Left renal cortex interstitium (tissue), 4 donors: ENCODE measurements at places on chromosomes 16 and 17. TPM values are rescaled to one million over a fixed set of nuclear protein-coding genes. Genes with fewer than 3 reads are reported as not detected.
A peak's percentile ranks its signal among the peaks of the same experiment; 100 is the strongest.

GRCh38 chr16:64974381-64974780, 147.5 kb downstream of the CDH11 start:
- no peak for DNase-seq

GRCh38 chr17:74972973-74973328, 392 bp upstream of the HID1 start:
- DNase-seq = no peak

DNA sequence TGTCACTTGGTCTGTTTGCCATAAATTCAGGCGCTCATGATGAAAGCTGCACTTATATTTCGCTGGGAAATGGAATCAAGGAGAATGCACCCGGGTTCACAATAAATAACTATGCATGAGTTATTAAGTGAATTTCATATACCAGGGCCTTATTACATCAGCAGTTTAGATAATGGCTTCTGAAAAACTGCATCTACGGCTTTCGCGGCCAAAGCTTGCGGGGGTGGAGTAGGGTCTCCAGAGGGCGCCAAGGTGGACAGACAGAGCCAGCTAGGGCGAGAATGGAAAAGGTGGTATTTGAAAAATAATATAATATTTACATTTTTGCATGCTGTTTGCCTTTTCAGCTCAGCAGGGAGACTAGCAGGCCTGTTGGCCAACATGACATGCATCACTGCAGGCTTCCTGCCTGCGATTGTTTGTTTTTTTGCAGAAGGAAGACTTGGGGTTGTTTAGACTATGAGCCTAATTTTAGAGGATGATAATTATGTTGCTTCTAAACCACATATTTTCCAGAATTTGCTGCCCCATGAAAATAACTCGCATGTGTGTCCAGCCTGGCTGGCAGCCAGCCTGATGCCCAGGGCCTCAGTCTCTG, 173.8 kb upstream of the IRX3 start:
- no peak for DNase-seq

C16orf96 gene
- polyA plus RNA-seq = 0.38 TPM

LASP1 gene
- 155 TPM for polyA plus RNA-seq

DNA sequence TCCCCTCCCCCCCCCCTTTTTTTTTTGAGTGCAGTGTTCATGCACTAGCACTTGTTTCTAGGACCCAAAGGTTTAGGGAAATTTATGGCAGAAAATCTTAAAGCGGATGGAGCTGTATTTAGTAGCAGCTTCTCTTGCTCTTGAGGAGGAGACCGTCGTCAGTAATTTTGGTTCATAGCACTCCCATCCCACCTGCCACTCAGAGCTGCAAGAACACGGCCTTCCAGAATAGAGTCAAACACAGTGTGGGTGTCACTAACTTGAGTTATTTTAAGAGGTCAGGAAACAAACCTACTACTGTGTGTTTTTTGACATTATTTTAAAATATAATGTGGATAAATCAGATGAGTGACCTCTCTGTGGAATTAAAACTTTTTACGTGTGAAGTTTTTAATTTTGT, 37.3 kb downstream of the SEC14L1 start:
- DNase-seq = no peak

DNA sequence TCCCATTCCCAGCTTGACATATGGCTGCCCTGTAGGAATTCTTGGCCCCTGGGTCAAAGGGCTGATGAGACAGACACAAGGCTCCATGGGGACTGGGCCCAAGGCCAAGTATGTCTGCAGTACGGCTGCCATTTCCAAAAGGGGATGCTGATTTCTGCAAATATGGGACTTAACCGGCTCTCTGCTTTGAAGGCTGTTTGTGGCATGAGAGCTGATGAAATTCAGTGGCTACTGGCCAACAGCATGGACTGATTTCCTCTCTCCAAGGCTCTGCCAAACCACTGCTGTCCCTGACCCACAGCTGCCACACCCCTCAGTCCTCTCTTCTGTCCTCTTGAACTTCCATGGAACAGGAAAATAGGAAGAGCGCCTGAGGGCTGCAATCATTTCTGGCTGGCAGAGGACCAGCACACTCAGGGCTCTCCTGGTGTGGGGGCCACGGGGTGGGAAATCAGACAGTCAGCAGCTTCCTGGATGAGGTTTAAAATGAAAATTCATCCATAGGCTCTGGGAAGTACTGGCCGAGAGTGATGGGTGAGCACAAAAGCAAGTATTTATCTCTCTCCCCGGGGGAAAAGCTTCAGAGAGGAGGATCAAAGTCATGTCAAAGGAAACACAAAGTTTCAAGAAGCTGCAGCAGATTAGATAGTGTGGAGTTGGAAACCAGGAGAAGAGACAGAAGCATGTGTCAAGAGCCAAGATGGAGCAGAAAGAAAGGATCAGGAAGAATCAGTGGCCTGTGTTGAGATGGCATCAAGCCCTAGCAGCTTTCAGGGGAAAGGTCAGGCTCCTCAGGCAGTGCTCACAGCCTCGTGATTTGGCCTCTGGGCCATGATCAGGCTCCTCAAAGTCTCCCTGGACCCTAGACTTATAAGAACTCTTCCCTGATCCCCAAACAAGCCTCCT, 64.1 kb upstream of the SREBF1 start:
- DNase-seq = no peak

TNFSF12 gene
- 32.2 TPM for polyA plus RNA-seq

GRCh38 chr17:59761385-59762048, 54.1 kb downstream of the VMP1 start:
- DNase-seq = no peak

DNA sequence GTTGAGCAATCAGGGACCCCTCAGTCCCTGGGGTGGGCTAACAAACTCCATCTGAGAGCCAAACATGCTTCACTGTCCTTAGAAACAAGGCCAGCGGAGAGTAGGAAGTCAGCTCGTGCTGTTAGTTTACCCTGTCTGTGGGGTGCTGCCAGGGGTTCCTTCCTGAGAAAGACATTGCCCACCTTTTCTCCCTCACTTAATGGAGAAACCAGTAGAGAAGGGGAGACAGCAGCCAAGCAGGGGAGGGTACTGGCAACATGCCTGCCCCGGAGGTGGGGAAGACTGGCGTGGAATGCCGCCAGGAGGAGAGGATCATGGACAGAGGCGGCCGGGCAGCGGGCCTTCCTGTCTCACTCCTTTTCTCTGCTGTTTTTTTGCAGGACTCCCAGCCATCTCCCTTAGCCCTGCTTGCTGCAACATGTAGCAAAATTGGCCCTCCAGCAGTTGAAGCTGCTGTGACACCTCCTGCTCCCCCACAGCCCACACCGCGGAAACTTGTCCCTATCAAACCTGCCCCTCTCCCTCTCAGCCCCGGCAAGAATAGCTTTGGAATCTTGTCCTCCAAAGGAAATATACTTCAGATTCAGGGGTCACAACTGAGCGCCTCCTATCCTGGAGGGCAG, 19.9 kb downstream of the SP2 start:
- no peak for DNase-seq

DNA sequence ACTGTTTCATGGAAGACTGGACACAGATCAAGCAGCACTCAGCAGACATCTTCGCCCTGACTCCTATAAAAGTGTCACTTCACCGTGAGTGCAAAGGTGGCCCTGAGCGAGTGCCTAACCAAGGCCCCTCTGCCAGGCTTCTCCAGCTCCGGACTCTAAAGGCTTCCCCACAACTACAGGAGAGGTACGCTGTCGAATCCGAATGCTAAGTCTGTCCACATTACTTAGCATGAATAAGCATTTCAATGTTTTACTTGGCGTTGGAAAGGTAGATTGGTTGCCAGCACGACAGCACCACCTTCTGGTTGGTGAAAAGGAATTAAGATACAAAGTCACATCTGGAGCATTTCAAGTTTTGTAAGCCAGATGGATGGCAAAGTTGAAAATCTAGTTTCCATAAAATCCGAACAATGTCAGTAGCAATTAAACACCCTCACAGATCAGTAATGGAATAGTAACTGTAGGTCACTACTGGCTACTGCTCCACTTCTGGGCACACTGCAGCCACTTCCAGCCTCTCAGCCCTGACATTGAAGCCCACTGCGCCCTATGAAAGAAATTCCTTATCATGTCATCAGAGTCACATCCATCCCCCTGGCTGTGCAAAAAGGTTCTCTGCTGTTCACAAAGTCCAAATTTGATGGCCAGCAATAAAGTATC, 100.9 kb downstream of the PARN start:
- peak; percentile 82 for DNase-seq
